ENCODE measurements at places on chromosomes 1 and 21.

DNA sequence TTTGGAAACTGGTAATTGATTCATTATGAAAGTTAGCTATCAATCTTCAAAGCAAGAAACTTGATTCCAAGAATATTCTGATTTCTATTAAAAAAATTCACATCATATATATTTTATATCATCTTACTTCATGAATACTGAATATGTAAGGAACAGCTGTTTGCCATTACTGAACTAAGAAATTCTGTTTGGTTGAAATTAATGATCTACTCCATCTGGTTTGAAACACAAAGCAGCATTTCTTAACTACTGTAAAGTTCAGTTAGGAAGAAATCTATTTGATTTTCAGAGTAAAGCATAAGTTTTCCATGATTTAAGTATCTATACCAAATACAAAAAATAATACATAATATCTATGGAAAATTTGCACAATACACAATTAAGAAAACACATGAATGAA lies 66.0 kb upstream of the SCYL3 start:
- no peak for DNase-seq

- no peak for DNase-seq
These were observed 24.9 kb upstream of the GLIS1 start for GRCh38 chr1:53763911-53764310.

DNA sequence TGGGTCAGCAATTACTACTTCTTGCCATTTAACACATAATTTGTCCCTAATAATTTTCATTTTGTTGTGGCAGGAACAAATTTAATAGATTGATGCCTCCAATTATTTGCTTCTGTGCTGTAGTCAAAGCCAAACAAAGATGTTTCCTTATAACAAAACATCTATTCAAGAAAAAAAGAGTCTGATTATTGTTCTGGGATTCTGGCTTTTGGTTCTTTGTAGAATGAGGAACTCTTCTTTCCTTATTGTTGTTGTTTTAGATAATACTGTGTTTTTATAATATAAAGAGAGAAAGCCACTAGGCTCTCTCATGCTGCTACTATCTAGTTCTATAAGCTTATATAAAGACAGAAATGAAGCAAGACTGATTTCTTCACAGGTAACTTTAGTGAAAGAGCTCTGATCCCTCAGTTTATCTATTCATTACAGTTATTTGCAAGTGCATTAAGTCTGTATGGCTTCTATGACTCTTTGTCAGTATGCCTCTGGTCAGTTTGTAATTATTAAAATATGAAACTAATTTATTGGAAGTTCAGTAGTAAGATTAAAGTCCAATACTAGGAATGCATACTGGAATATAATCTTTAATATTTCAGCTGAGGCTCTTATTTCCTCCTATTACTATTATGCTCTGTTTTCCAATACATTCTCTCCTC lies 37.4 kb downstream of the PRKACB start:
- DNase-seq: no peak

GRCh38 chr1:9164532-9164900 lies 35.6 kb upstream of the GPR157 start:
- DNase-seq: no peak

GRCh38 chr21:29726044-29726443 lies 213.8 kb downstream of the GRIK1 start:
- no peak for DNase-seq

DNA sequence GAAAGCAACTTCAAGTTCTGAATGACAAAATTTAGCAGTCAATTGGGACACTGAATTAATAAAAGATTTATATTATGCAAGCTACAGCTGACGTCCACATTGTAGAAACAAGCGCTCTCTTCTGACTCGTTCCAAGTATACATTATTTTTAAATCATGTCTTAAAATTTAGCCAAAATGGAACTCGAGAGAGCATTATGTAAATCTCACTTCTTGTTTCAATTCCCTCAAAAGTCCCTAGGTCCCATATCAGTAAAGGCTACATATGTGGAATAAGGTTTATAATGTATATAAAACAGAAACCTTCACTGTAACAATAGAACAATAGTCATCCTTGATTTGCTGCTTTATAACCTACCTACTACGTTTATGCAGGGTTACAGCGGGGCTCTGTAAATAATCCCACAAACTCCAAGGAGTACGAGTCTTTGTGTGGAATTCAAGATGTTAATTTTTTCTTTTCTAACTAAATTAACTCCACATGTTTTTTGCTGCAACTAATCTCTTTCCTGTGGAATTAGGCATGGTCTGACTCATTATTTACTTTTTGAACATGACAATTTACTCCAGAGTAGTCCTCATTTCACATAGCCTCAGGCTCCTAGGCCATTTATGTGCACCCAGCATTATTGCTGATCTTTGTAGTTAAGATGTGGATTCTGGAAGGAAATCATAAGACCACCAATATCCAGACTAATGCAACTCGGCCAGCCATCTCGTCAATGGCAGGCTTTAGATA lies 785.1 kb downstream of the LTN1 start:
- DNase-seq: no peak

DNA sequence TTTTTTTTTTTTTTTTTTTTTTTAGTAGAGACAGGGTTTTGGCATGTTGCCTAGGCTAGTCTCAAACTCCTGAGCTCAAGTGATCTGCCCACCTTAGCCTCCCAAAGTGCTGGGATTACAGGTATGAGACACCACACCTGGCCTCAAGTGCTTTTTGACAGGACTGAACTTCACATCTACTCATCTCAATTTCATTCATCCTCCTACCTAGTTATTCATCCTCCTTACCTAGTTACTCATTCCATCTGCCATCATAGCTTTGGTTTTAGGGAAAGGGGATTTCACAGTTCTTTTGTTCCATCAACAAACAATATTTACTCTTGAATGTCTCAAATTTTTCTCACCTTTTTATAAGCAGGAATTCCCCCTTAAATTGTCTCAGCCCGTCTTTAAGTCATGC lies 38.6 kb upstream of the RALGPS2 start:
- DNase-seq: no peak

DNA sequence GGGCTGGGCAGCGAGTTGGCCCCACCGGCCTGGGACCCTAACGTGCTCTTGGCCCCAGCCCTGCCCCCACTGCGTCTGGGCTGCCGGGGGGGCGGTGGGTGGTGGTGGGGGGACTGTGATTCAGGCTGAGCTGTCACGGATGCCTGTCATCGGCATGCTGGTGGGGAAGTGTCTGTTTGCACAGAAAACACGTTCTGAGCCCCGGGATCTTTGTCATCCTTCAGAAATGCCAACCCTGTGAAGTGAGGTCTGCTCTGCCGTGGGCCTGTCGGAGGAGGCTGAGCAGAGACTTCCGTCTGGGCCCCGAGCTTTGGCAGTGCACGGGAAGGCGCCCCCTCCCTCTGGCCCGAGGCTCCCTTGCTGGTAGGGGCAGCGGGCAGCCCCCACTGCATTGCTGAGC lies 24.3 kb upstream of the PLCH2 start:
- DNase-seq: peak; percentile 82

DNA sequence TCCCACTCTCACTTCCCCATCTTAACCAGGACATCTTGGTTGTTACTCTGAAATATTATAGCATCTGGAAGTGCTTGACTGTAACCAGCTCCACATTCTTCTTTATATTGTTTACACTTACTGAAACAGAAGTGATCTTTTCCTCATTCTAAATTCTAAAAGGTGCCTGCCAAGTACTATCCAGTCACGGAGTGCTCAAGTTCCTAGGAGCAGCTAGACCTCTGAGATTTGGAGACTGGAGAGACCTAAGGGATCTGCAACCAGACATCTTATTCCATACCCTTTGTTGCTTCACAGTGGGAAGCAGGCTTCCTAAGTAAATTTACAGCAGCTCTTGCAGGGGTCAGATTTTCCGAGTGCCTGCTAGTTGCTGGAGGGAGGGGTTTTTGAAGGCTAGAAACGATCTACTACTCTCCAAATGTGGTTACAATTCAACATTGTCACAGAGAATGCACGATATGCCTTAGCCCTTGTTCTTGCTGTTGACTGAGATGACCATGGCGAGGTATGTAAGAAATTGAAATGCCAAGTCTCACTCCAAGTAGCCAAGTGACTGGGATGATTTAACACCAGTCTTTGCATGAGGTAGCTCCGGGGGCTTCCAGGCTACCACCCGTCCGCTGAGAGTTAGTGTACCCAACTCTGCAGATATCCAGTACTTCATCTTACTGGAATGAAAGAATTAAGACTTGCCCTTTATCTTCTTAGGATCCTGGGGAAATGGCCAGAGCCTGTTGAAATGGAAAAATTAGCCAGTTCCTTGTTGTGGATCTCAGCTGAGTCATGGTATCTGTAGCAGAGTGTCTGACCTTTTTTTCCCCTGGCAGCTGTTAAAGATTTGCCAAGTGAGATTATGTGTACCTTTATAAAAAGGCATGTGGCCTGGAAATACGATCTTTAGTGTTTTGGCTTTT lies 150.8 kb downstream of the MAST2 start:
- DNase-seq: no peak

- no peak for DNase-seq
These were observed 682.4 kb upstream of the TPTE start for GRCh38 chr21:9838738-9839642.

DNA sequence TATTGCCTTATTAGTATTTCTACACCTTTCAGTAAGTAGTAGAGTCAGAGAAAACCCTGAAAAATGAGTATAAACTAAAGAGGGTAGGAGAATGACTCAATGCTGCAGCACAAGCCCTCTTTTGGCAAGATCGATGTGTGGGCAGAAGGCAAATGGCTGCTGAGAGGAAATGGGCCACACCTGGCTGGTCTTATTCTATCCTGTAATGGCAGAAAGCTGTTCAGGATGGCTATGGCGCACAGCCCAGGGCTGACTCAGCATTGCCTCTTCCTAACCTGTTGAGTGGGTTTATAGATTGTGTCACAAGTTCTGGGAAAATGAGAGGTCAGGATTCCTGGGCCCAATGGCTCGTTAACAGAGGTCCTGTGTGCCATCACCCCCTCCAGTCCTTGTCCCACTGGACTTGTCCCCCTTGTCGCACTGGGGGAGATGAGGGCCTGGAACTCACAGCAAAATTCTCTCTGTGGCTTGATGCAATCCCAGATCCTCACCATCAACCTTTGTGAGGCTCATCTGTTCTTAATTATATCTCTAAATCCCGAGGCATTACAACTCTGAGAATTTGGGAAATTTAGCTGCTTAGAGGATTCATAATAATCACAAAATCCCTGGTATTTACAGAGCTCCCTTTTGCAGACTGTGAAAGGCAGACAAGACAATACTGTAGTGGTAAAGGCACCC lies 13.2 kb downstream of the HMGB4 start:
- no peak for DNase-seq

GRCh38 chr1:92554216-92554615 lies 67.5 kb upstream of the GFI1 start:
- no peak for DNase-seq
